Uterine smooth muscle cell (primary cell): ENCODE measurements at places on chromosomes 6 and 20. TPM values are rescaled to one million over a fixed set of nuclear protein-coding genes. Genes with fewer than 3 reads are reported as not detected.

Gene UBE2J1
- total RNA-seq = 34.8 and 36.5 TPM in 2 replicates

Gene TRIM40
- not detected in 2 replicates for total RNA-seq

Gene SAMD3
- 12.4 and 14.4 TPM in 2 replicates for total RNA-seq

Gene ZBTB9
- 5.0 and 5.7 TPM in 2 replicates for total RNA-seq

Gene MCCD1
- total RNA-seq = not detected in 2 replicates

Gene SMPDL3A
- 11.7 and 38.1 TPM in 2 replicates for total RNA-seq

Gene ACSS1
- total RNA-seq = 5.5 and 6.6 TPM in 2 replicates
